ENCODE measurements at places on chromosomes 1 and 21.

GRCh38 chr21:41578716-41579115 lies 70.8 kb upstream of the TMPRSS2 start:
- DNase-seq = no peak

- DNase-seq = no peak
These were observed 5.5 kb downstream of the PKP1 start for GRCh38 chr1:201288765-201289164.

- DNase-seq = no peak
These were observed 72.9 kb downstream of the AGPAT3 start for GRCh38 chr21:43937891-43938309.

DNA sequence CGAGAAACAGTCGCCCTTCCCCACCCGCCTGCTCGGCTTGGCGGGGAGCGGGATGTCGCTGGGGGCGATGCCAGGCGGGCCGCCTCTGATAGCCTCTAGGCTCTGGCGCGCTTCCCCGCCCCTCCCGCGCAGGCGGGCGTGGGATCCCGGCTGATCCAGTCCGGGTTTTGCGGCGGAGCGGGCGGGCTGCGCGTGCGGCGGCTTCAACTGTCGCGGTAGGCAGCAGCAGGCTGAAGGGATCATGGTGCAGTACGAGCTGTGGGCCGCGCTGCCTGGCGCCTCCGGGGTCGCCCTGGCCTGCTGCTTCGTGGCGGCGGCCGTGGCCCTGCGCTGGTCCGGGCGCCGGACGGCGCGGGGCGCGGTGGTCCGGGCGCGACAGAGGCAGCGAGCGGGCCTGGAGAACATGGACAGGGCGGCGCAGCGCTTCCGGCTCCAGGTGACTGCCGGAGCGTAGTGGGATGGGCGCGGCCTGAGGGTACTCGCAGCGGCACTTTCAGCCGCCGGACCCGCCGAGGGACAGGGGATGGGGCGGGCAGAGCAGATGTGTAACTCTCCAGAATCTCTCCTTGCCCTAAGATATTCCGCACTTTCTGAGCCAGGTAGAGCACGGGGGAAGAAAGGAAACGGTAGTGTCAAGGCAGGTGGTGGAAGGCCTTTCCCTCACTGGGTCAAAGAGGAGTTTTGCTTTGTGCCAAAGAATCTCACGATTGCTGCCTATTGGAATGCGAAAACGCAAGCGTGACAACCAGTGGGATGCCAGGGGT lies at the start of gene FAAH:
FAAH (plus strand) TSS at position 210 of the 764 bp plus-strand sequence; CDS start at position 242, 32 bp downstream.
- DNase-seq = peak; percentile 25

Data from NCI-H1694 treated with DMSO at 0.1 percent for 48 hours (cell line).